ENCODE measurements at places on chromosomes 12 and 14. TPM values are rescaled to one million over a fixed set of nuclear protein-coding genes. Genes with fewer than 3 reads are reported as not detected.
A peak's percentile ranks its signal among the peaks of the same experiment; 100 is the strongest.

GRCh38 chr12:75528272-75528671 is 16.9 kb upstream of the KRR1 start:
- no peak for DNase-seq
- H3K4me3 ChIP-seq, result no peak overlapping the region
- no peaks in the 10 kb centered on the region for H3K36me3 ChIP-seq

DNA sequence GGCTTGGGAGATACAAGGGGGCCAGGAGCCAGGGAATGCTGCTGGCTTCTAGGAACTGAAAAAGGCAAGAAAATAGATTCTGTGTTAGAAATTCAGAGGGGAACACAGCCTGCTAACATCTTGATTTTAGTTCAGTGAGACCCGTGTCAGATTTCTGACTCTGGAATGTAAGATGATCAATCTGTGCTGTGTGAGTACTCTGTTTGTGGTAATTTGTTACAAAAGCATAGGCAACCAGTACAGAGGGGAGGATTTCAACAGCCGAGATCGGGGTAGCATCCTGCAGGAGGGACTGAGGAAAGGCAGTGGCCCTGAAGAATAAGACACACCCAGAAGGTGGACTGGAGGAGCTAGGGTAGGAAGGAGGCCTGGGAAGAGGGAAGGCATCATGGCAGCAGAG is 410.0 kb upstream of the CCDC196 start:
- no peak for DNase-seq
- H3K4me3 ChIP-seq, result no peak overlapping the region
- H3K4me1 ChIP-seq, result no peaks in the 10 kb centered on the region
- H3K27ac ChIP-seq, result no peak overlapping the region
- no peaks in the 10 kb centered on the region for H3K36me3 ChIP-seq

DNA sequence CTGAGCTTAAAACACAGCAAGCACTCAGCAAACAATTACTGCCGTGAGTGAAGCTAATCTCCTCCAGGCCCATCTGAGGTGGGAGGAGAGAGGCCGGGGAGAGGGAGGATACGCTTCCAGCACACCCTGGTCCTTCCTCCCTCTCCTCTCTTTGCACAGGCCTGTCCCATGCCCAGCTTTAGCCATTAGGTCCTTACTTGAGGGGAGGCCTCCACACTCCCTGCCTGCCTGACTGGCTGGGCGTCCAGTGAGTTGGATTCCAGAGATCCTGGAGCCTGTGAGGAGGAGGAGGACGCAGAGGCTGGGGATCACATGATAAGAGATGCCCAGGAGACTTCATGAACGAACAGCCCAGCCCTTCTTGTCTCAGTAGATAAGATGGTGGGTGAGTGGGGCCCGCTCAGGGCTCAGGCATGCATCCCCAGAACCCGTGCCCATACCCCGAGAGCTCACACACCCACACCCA is 65.1 kb upstream of the NCOR2 start:
- peaks cover 4% of the 10 kb centered on the region for H3K4me1 ChIP-seq
- no peak overlapping the region for H3K4me3 ChIP-seq
- H3K27ac ChIP-seq, result no peak overlapping the region
- H3K36me3 ChIP-seq, result no peaks in the 10 kb centered on the region
- no peak for DNase-seq
- H3K27me3 ChIP-seq, result peaks cover 16% of the 10 kb centered on the region

GRCh38 chr12:22536346-22536945 is 7.9 kb downstream of the C2CD5 start:
- H3K4me3 ChIP-seq, result no peak overlapping the region
- H3K36me3 ChIP-seq, result peaks cover 50% of the 10 kb centered on the region
- no peak for DNase-seq

DNA sequence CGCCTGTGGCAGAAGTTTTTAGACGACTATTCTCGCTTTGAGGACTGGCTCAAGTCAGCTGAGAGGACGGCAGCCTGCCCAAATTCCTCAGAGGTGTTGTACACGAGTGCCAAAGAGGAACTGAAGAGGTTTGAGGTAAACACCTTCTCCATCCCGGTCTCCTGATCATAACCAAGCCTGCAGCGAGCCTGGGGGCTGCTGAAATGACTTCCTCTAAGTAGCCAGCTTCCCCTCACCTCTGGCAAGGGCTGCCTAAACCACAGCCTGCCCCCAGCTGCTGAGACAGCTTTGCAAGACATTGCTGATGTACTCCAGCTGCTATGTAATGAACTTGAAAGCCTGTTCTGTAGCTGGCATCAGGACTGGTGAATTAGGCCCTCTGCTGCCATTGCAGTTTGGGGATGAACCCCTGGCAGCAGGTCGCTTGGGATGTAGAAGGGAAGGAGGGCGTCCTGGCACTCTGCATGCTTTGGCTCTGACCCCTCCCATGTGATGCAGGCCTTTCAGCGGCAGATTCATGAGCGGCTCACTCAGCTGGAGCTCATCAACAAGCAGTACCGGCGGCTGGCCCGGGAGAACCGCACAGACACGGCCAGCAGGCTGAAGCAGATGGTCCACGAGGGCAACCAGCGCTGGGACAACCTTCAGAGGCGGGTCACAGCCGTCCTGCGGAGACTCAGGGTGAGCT is 84.6 kb downstream of the ESR2 start:
- H3K4me1 ChIP-seq, result peaks cover 33% of the 10 kb centered on the region
- H3K27ac ChIP-seq, result peak overlapping the region; percentile 82
- peak overlapping the region; percentile 65 for H3K4me3 ChIP-seq
- no peaks in the 10 kb centered on the region for H3K27me3 ChIP-seq
- DNase-seq, result no peak

DNA sequence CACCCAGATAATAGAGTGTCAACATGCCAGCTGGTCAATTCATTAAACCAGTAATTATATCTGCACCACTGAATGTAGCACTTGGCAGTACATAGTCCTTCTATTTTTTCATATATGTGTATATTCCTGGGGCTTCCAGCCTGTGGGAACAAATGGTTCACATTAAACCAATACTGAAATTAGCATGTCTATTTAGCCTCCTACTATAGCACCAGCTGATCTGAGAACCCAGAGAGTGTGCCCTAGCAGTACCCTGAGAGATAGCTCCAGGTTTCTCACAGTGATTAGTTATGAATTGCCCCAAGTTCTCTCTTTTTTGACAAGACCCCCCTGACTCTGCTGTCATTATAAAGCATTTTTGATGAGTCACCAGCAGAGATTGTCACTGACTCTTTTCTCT is 1097.3 kb upstream of the FLRT2 start:
- H3K27ac ChIP-seq, result no peak overlapping the region
- no peaks in the 10 kb centered on the region for H3K4me1 ChIP-seq
- H3K27me3 ChIP-seq, result no peaks in the 10 kb centered on the region
- H3K4me3 ChIP-seq, result no peak overlapping the region

- no peak overlapping the region for H3K27ac ChIP-seq
- DNase-seq, result no peak
- no peak overlapping the region for H3K4me3 ChIP-seq
- peaks cover 11% of the 10 kb centered on the region for H3K36me3 ChIP-seq
- peaks cover 51% of the 10 kb centered on the region for H3K4me1 ChIP-seq
- no peaks in the 10 kb centered on the region for H3K27me3 ChIP-seq
These were observed 86.8 kb downstream of the ITPR2 start for GRCh38 chr12:26746121-26746714.

DNA sequence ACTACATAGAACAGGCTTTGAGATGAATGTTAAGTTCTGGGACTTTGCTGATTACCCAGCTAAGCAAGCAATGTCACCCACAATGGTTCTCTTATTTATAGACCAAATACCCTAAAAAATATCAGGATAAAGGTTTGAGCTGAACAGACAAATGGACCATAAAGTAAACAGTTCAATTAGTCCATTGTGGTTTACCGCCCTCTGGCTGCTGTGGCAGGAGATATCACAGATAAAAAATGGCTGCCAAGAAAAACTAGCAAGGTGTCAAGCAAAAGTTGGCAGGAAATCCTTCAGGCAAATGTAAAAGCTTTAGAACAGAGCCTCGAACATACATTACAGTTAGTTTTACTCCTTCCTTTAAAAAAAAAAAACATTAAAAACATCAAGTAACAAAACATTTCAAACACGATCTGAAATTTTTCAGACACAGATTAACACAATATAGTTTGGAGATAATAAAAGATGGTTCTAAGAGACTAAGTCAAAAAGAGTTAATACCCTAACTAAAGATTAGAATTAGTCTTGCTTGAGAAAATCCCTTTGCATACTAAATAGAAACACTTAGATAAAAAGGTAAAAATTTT is 41.3 kb downstream of the MED13L start:
- H3K27ac ChIP-seq, result peak overlapping the region; percentile 67
- peaks cover 44% of the 10 kb centered on the region for H3K4me1 ChIP-seq
- no peak overlapping the region for H3K4me3 ChIP-seq

DNA sequence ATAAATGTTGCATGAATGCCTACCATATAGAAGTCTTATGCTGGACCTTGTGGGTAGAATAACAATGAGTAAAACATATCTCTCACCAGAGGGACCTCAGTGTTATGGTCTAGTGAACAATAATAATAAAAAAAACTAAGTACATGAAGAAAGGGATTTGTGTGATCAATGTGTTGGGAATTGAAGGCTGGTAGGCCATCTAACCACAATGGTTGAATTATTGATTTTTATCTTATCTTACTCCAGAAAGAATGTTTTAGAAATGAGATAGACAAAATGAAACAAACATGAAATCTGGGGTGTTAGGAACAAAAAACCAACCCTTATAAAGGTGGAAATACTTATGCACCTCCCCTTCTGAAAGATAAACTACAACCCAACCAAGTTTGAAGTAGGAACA is 243.9 kb upstream of the LRIG3 start:
- H3K4me3 ChIP-seq, result no peak overlapping the region
- DNase-seq, result no peak
- H3K27me3 ChIP-seq, result no peaks in the 10 kb centered on the region
- no peaks in the 10 kb centered on the region for H3K36me3 ChIP-seq
- no peaks in the 10 kb centered on the region for H3K4me1 ChIP-seq

DNA sequence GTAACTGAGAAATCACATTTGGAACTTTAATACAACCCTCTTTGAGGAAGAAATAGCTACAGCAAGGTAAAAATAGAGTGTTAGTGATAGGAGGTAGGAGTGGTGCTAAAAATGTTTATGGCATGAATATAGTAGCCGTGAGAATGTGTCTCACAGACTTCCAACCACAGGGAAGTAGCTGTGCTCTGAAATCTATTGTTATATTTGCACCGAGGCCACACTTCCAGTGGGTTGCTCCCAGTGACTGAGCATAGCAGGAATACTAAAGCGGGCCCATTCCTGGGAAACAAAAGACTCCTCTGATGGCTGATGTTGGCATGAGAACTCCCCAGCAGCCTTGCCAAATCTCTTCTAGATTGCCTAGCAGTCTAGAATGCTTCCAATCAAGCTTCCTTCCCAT is 174.1 kb upstream of the PLXNC1 start:
- no peak overlapping the region for H3K27ac ChIP-seq
- no peak for DNase-seq
- no peaks in the 10 kb centered on the region for H3K4me1 ChIP-seq
- no peak overlapping the region for H3K4me3 ChIP-seq

- peaks cover 17% of the 10 kb centered on the region for H3K4me1 ChIP-seq
- H3K27me3 ChIP-seq, result no peaks in the 10 kb centered on the region
- no peak overlapping the region for H3K4me3 ChIP-seq
- no peak for DNase-seq
- no peaks in the 10 kb centered on the region for H3K36me3 ChIP-seq
These were observed 19.8 kb upstream of the DHRS7 start for GRCh38 chr14:60184905-60185555.

DNA sequence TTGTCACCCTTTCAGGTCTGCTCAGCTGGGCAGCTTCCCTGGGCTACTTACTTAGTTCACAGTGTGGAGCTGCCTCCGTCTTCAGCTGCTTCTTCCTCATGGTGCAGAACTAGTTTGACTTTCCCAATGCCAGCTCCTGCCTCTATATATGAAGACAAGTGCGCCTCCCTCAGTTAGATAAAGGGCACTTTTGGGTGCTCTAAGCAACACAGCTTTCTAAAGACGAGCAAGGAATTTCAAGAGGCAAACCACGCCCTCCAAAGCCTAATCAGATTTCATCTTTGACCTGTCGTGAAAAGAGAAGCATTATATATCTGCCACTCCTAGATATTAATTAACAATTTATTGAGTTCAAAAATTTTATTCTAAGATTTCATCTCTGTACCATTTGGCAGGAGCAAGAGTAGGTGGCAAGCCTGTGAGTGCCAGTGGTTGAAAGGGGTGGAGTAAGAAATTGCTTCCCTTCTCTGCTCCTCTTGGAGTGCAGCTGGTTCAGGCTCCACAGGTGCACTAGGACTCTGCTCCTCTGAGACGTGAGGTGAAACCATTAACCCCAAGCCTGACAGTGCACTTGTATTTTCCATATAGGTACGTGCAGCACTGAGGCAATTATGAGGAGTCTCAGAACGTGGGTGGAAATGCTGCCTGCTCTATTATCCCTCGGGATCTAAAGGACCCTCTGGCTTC is 2.1 kb upstream of the SLC11A2 start:
- H3K27me3 ChIP-seq, result no peaks in the 10 kb centered on the region
- H3K4me1 ChIP-seq, result peaks cover 31% of the 10 kb centered on the region
- no peak for DNase-seq
- peaks cover 3% of the 10 kb centered on the region for H3K36me3 ChIP-seq

DNA sequence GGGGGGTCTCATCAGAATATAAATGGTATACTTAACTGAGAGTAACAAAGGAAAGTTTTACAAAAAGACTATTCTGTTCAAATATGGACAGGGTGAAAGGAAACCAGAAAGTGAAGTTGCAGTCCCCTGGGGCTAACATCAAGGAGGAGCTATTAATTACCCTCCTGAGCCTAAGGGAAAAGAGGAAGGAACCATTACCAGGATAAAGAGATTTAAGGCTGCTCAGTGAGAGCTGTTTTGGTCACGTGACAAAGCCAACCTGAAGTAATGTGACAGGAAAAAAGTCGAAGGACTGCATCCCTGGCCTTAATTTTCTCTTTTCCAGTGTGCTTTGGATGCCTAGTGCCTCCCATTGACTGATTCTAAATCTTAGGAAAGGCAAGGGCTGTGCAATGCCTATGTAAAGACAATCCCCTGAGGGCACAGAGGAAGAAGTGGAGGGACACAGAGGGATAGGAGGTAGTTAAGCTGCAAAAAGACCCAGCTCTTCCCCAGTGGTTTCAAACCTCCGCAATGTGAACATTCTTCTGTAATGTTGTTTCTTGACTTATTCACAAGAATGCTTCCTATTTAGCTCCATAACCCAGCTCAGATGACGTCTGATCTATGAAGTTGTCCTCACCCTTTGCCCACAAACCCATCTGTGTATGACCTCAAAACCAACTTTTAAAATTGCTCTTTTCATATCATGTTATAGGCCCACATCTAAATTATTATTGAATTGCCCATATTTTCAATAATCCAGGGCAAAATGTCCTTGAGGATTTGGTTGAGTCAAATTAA is 187.7 kb upstream of the DCN start:
- no peaks in the 10 kb centered on the region for H3K36me3 ChIP-seq
- DNase-seq, result no peak
- H3K27me3 ChIP-seq, result peaks cover 2% of the 10 kb centered on the region
- no peaks in the 10 kb centered on the region for H3K4me1 ChIP-seq

TOMM20L gene
- total RNA-seq, result not detected

FAM216A gene
- total RNA-seq, result 9.7 TPM

NOVA1 gene
- not detected for total RNA-seq

FAM181A gene
- not detected for total RNA-seq

Measured in activated B cell treated with CpG ODN at 0.5 μM for 24 hours (primary cell).